Renal cortical epithelial cell (primary cell): ENCODE measurements at places on chromosomes 1 and 21.

GRCh38 chr1:39098546-39099250, 72.5 kb downstream of the NDUFS5 start:
- DNase-seq, result peak; percentile 82

- no peak for DNase-seq
Measured at GRCh38 chr1:8524627-8525157, 206.8 kb downstream of the SLC45A1 start.

DNA sequence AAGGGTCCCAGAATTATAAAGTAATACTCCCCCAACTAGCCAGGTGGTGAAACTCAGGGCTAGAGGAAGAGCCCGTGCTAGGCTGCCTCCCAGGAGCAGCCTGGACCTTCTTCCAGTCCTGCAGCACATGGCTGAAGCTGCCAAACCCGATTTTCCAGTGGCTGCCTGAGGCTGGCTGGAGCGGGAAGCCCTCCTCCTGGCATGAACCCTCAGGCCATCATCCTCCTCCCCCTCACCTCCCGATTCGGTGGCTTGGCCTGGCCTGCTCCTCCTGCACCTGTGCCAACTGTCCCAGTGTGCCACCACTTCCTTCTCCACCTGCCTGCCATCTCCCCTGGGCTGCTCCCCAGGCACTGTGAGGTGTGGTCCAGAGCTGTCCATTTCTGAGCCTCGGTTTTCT, 3.0 kb upstream of the TSPAN1 start:
- peak; percentile 36 for DNase-seq

DNA sequence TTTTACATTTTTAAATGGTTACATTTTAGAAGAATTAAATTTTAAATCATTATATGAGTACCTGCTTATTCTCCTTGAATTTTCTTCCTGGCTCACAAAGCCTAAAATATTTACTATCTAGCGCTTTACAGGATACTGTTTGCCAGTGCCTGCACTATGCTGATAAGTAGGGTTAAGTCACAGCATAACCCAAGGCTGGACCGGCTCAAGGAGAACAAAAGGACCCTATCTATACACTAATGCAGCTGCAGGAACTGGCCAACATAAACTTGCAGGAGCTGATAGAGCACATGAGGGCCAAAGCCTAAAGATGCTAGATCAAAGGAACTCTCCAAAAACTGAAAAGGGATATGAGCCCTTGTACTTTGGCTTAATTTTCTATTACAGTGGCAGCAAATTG, 1086.9 kb upstream of the TMPRSS15 start:
- DNase-seq, result no peak

DNA sequence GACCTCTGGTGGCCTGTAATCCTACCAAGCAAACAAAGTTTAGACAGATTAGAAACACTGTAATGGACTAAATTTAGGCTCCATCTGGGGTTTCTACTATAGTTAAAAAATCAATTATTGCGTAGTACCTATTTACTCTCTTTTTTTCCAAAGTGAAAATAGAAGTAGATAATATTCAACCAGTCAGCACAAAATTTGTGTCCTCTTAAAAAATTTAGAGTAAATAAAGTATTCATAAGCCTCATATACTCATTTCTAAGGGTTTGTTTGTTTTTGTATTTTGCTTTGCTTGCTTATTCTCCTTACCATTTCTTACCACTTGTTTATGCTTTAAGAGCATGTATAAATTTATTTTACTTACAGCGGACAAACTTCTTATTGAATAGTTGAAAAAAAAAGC, 54.5 kb downstream of the NCAM2 start:
- DNase-seq, result no peak

GRCh38 chr1:246587606-246588005, 21.4 kb downstream of the CNST start:
- no peak for DNase-seq

- DNase-seq, result peak; percentile 79
Measured at GRCh38 chr1:201766131-201766866, 62.7 kb upstream of the IPO9 start.

GRCh38 chr1:218163371-218163770, 121.7 kb upstream of the RRP15 start:
- DNase-seq, result no peak

- no peak for DNase-seq
Measured at GRCh38 chr21:44886113-44887075, 12.9 kb upstream of the PTTG1IP start.

DNA sequence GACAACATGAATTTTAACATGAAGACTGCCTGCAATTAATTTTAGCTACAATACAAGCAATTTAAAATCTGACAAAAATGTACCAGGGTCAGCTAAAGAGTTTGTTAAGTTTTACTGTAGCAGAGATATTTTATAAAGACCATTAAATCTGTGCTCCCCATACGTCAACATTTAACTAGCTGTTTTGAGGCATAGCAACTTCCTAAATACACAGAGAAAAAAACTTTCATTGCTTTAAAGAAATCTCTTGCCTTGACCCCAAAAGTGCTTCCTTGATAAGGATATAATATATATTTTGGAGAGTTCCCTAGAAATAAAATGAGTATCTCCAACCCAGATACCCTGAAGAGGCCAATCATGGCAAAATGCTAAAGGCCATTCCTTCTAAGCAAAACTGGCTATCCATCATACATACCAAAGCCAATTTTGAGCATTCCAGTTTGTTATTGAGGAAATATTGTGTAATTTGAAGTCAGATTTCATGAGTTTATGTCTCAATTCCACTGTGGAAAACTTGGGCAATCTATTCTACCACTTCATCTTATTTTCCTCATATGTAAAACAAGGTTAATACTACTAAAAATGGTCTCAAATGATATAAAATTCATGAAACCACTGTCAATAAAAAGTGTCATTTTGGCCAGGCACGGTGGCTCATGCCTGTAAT, 19.1 kb downstream of the ASPM start:
- no peak for DNase-seq

DNA sequence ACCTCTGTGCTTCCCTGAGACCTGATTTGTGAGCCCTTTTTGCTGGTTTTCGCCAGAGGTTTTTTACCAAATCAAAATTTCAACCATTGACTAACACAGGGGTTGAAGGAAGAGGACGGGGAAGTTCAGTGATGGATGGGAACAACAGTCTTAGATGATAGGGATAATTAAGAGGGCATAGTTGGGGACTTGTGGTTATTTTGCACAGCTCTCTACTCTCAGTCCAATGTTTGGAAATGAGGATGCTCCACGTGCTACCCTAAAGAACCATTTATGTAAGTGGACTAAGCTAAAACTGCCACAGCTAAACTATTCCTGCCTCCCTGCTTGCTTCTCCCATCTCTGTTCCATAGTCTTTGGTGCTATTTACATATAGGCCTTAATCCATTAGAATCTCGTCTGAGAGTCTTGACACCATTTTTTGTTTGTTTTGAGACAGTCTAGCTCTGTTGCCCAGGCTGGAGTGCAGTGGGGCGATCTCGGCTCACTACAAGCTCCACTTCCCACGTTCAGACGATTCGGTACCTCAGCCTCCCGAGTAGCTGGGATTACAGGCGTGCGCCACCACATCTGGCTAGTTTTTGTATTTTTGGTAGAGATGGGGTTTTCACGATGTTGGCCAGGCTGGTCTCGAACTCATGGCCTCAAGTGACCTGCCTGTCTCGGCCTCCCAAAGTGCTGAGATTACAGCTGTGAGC, 684 bp upstream of the MCL1 start:
- no peak for DNase-seq

- DNase-seq, result no peak
Measured at GRCh38 chr1:79629414-79629813, 622.9 kb upstream of the ADGRL4 start.

DNA sequence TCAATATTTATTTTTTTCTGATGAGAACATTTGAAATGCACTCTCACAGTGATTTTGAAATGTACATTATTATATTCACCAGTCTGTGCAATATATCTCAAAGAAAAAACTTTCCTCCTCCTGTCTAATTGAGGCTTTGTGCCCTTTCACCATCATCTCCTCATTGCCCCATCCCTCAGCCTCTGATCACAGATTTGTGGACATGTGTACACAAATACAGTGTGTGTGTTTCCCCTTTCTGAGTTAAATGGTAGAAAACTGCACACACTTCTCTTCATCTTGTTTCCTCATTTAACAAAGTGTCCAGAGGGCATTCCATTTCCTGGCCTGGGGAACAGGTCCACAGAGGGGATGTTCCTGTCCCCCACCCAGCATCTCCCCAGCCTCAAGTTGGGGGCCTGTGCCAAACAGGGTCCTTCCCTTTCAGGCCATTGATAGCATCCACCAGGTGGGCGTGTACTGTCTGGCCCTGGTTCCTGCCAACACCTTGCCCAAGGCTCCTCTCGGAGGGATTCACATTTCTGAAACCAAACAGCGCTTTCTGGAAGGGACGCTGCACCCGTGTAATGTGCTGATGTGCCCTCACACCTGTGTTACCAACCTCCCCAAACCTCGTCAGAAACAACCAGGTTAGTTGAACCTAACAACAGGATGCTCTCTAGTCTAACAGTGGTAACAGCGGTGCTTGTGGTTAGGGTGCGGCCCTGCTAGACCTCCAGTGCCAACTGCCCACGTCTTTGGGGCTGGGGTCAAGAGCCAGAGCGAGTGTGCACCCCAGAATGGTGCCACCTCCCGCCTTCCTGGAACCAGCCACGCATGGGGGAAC, 54.6 kb downstream of the S100B start:
- no peak for DNase-seq

GRCh38 chr1:184408580-184408979, 21.8 kb downstream of the C1orf21 start:
- no peak for DNase-seq

DNA sequence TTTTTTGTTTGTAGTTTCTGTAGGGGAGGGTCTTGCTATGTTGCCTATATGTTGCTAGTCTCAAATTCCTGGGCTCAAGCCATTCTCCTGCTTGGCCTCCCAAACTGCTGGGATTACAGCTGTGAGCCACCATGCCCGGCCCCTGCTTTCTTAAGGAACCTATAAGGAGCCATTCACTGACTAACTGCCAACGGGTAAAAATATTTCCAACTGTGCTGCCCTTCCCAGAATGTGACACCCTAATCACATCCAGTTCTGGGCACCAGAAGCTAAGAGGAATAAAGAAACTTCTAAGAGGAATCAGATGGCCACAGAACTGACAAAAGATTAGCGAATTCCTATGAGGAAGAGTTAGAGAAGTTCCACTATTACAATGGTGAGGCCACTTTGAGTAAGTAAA, 6.4 kb downstream of the SYPL2 start:
- DNase-seq, result no peak

DNA sequence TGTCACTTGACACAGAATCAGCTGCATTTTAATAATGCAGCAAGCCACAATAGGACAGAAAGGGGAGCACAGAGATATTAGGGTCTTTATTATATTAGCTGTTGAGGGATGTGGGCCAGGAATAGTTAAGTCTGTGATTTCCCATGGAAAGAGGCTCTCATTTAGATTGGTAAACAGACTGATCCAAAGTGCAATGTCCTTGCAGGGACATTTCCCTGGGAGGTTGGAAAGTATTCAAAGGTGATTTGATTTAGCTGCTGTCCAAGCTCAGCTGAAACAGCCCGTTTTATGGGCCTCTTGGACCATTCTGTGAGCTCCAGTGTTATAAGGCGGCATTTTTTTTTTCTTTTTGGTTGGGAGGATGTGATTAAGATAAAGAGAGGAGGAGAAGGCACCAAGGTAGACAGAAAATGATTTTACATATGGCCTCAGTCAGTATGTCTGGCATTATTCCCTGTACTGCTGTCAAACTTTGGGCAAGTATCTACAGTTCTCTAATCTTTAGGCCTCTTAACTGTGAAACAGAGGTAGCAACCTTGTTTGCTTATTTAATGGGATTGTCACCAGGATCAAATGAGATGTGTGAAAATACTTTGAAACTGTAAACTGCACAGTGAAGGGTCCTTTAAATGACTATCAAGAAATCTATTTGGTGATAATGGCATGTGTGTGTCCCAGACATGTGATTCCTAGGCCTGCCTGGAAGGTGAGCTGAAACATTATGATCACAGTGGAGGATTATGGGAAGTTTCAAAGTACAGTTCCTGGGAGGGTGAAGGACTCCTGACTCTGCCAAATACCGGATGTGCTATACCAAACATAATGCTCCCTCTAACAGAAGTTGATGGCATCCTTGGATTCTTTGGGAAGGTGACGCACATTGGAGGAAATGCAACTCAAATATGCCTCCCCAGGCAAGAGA, 62.2 kb downstream of the NOS1AP start:
- DNase-seq, result no peak

- no peak for DNase-seq
Measured at GRCh38 chr1:43511394-43511793, 19.3 kb upstream of the PTPRF start.

- DNase-seq, result no peak
Measured at GRCh38 chr1:26529655-26530409, at the start of gene RPS6KA1. Gene RPS6KA1, plus strand, starts transcription at chr1:26529761. Its CDS starts 160 bp downstream, at chr1:26529921.

GRCh38 chr1:59422921-59423575, 126.2 kb downstream of the FGGY start:
- peak; percentile 85 for DNase-seq

- no peak for DNase-seq
Measured at GRCh38 chr1:113372546-113372945, 17.8 kb upstream of the MAGI3 start.

- DNase-seq, result peak; percentile 49
Measured at GRCh38 chr1:93846206-93846991, 32.6 kb downstream of the DNTTIP2 start.

GRCh38 chr1:213053455-213053854, 2.4 kb downstream of the RPS6KC1 start:
- no peak for DNase-seq

DNA sequence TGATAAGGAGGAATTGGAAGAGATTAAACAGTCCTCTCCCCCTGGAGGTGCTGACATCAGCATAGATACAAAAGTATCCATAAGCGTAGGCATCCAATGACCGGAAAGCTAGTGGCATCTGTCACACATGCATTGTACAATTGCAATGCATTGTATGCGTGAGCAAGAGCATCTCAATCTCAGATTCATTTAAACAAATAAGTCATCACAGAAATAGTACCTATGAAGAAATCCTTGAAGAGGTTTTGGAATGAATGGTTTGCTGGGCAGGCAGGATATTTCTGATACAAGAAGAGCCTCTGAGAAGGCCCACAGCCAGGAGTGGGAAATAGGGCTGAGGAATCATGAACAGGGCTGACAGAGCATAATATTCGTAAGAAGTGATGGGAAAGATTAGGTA, 88.9 kb upstream of the ABCD3 start:
- no peak for DNase-seq

GRCh38 chr1:172487550-172487949, 43.7 kb upstream of the PIGC start:
- no peak for DNase-seq

DNA sequence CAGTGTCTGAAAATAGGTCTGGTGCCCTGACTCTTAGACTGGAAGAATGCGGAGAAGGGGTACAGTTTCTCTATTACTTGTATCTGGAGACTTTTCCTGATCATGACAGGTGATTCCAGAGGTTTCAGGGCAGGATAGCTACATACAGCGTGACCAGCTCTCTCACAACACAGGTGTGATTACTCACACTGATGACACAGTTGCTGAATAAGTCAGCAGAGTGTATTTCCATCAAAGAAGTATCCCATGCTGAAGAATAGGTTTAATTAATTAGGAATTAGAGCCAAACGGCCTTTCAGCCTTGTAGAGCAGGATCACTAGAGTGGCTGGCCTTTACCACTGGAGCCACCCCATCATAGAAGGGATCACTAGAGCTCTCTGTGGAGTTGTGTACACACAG, 298.6 kb downstream of the LMX1A start:
- no peak for DNase-seq
